ENCODE measurements at places on chromosomes 3 and 15.

GRCh38 chr3:120780977-120781376, 38.4 kb downstream of the GTF2E1 start:
- no peak for DNase-seq

DNA sequence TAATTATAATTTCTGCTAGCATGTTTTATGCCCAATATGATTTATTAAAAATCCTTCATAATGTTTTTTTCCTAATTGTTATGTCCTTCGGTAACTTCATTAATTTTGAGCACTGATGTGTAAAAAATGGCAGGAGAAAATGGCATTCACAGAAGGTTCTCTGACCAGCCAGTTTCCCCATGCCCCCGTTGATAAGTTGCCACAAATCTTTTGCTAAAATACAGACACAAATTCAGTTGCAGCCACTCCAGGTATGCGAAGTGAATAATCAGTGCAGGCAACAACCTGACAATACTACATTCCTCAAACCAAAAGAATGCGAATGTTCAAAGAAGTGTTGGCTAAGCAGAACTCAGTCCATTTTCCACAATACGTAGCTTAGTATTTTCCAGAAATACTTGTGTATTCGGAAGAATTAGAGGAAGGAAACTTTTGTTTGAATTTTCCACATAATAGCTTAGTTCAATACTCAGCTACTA, 32.7 kb downstream of the CHL1 start:
- DNase-seq = no peak

DNA sequence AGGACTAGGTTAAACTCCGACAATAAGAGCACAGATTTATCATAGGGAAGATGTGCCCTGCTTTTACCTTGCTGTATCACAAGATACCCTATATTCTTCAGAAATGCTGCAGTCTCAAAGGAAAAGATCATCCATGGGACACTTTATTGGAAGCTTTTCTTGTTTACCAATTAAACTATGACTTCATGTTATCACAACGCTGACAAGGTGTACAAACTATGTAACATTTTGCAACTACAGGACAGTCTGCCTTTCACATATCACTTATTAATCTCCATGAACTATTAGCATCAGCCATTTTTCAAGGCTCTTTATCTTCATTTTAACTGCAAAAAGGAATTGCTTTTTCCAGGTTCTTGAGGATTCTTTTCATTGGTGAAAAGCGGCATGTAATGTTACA, 34.0 kb downstream of the CBLB start:
- no peak for DNase-seq

- no peak for DNase-seq
These were observed 48.5 kb downstream of the TJP1 start for GRCh38 chr15:29773816-29774215.

GRCh38 chr3:195828762-195829161, 17.0 kb upstream of the MUC4 start:
- DNase-seq = no peak

DNA sequence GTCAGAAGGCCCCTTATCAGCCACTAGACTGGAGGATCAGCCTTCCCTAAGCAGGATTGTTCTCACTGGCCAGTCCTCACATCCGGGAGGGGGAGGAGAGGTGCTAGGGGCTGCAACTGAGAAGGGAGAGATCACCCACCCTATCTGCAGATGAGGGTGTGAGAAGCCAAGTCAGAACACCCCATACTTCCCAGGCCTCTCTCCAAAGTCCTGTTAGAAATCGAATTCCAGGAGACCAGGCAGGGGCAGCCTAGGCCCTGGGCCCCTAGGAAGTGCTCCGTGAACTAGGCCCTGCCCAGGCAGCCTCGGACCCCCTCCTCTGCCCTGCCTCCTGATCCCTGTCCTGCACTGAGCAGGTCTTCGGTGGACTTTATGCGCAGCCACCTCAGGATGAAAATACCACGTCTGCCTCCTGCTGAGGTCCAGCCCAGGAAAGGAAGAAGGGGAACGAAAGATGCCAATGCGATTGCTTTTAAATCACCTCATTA, 933 bp downstream of the DZIP1L start:
- DNase-seq = no peak

DNA sequence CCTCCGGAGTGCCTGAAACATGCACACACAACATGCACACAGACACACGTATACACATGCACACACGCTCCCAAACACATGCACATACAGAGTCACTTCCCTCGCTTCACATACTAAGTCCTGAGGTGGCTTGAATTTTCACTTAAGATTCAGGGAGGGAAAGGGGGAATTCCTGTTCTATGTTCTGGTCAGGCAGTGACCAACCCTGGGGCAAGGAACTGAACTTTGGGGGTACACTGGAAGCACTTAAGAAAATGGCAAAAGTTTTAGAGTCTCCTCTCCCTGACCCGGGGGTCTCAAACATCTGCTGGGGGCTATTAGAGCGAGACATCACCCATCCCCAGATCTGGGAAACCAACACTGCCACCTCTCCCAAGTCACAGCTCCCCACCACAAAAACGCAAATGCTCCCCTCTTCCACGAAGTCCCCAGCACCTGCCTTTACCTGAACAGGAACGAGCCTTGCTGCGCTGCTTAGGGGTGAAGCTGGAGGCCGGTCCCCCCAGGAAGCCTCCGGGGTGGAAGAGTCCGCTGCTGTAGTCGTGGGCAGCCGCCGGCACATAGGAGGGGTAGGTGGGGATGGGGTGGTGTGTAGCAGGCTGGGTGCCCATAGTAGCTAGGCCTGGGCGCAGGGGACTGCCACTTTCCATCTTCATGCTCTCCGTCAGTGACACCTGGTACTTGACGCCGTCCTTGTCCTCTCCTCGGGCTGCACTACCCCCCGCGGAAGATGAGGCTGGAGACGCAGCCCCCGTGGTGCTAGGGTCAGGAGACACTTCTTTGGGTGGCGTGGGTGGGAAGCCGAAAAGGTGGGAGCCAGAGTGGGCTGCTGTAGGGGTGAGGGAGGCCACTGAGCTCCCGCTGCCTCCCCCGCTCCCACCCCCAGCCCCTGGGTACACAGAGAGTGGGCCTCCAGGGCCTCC, 7.5 kb downstream of the GATA2 start:
- DNase-seq = no peak

- DNase-seq = no peak
These were observed 61.9 kb downstream of the TM4SF4 start for GRCh38 chr3:149536429-149536828.

DNA sequence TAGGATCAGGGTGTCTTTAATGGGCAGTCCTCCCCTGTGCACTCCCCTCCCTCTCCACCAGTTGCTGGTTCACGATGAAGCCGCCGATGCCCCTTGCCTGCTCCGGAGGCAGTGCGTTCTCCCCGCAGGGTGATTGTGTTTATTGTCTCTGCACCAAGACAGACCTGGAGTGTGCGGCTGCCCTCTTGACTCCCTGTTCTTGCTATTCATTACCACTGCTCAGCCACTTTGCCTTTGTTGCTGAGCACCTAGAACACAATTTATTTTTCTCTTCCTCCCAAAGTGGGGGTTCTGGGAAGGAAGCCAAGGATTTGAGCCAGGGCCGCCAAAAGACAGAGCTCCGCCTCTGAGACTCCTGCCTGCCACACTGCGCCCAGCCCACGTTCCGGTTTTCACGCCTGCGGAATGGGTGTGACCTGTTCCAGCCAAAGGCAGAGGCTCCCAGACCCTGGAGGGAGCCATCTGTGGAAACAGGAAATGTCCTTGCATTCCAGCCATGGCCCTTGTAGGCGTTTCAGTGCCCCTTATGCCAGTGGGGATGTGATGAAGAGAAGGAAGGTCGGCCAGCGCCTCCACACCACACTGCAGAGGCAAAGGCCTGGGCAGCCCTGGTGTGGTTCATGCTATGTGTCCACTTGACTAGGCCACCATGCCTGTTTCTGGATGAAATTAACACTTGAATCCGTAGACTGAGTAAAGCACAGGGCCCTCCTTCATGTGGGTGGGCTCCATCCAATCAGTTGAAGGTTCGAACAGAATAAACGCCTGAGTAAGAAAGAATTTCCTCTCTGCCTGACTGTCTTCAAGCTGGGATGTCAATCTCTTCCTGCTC, 85.8 kb downstream of the HMG20A start:
- DNase-seq = no peak

GRCh38 chr3:6260551-6261191, 600.2 kb upstream of the GRM7 start:
- no peak for DNase-seq

GRCh38 chr15:77568973-77569728, 63.6 kb downstream of the LINGO1 start:
- DNase-seq = peak; percentile 36

DNA sequence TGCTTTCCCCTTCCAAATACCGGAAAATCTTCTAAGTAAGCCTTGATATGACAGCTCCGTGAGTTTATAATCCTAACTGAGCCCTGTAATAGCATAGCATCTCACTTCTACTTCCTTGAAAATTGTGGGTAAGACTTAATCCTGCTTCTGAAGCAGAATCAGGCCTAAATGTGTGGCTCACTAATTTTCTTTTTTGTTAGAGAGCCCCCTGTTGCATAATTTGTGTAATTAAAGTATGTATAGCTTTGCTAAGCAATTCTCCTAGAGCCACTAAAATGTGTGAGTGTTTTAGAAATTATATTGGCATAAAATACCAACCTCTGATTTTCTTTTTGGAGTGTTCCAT, 304.4 kb downstream of the FGF12 start:
- DNase-seq = no peak

- no peak for DNase-seq
These were observed 10.6 kb upstream of the MINDY2 start for GRCh38 chr15:58760385-58761009.

- no peak for DNase-seq
These were observed 63.9 kb upstream of the TRIM42 start for GRCh38 chr3:140614001-140614400.

All from omental fat pad (tissue), 4 donors.